Stimulated activated CD4-positive, alpha-beta T cell treated with anti-CD3 and anti-CD28 coated beads, TNF-alpha, amount 100 ng/mL, for 1 hour (primary cell): ENCODE measurements at places on chromosomes 16 and 17.

DNA sequence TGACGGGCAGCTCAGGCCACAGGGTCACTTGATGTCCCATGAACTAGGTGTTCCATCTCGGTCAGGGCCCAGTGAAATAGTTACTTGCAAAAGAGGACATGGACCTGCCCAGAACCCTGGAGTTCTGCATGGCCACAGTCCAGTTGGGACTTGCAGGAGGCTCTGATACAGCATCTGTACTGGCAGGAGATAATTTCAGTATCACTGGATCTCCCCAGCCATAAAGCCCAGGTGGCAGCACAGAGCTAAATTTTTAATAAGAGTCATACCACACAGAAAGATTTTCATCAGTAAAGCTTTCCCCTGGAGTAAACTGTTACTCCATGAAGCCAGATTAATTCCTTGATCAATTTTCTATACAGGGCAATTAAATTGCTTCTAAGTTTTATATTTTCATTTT, 18.0 kb upstream of the SLC16A5 start:
- no peak for DNase-seq

DNA sequence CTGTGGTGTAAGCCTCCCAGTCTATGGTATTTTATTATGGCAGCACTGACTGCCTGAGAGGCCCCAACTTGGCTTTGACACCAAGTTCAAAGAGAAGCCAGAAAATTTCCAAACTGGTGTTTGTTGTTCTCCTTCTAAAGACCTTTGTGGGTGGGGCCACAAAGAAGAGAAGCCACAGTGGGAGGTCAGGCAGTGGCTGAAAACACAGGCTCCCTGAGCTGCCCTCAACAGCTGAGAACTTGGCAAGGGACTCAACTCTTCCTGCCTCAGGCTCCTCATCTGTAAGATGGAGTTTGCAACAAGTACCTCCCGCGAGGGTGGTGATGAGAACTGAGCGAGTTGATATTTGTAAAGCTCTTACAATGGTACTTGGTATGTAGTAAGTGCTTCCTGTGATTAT, 18.2 kb downstream of the CES5A start:
- no peak for DNase-seq

DNA sequence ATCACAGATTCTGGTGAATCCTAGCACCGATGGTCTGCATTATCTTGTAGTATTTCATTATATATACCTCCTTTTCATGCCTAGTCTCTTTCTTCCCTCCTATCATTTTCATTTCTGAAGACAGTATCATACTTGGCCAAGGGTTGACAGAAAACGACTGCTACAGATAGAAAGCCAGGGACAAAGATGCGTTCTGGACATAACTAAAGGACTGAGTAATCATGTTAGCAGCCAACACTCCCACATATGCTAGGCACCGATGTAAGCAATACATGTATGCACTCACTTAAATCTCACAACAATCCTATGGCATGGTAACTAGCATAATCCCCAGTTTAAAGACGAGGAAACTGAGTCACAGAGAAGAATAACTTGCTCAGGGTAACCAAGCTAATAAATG, 22.9 kb downstream of the RDM1 start:
- DNase-seq = no peak

DNA sequence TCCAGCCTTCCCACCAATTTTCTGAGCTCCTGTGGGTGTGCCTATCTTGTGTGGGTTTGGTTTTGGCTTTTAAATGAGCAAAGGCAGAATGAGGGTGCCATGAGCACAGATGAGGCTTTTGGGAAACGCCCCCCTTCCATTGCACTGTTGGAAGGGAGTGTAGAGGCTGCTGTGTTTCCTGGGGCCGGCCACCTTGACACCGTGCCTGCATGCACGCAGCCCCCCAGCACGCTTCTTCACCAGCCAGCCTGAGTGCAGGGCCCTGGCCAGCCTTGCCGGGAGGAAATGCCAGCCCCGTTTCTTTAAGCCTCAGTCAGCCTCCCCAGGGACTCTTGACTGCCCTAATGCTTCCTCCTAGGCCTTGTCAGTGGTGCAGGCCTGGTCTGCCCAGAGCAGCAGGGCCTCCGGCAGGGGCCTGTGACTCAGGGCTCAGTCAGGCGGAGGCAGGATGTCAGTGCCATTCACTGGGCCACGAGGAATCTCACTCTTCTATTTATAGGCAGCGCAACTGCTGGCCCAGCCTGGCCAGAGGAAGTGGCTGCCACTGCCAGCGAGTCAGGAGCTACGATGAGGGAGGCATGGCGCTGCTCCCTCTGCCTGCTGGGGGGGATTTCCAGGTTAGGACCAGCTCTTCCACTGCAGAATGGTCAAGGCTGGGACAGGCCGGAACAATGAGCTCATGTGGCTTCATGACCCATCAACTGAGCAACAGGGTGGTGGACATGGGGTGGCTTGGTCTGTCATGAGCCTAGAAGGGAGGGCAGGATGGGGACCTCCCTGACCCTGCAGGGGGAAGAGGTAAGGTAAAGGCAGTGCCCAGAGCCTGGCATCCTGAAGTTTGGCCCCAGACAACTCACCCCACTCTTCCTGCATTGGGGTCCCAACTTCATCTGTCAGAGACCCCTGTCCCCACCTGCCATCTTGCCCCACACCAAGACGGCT, 205.2 kb downstream of the RAB11FIP4 start:
- no peak for DNase-seq

- DNase-seq = no peak
These were observed 351.6 kb upstream of the ZFHX3 start for GRCh38 chr16:73399486-73399885.

DNA sequence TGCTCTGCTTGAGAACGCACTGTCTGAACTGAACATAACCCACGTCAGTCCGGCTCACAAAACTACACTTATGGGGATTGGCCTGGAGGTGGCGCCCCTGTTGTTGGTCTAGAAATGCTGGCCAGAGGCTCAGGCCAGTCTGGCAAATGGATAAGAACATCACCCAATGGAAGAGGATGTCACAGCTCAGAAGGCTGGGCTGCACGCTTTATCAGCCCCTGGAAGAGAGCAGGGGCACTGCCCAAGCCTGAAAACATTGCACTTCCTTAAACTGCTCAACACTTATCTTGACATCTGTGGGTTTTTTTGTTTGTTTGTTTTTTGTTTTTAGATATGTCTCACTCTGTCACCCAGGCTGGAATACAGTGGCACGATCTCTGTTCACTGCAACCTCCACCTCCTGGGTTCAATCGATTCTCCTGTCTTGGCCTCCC, 24.8 kb upstream of the BPTF start:
- DNase-seq = peak; percentile 10

GRCh38 chr17:28335959-28336871, 654 bp downstream of the TNFAIP1 start:
- no peak for DNase-seq
